ENCODE measurements at places on chromosomes 11 and 22. TPM values are rescaled to one million over a fixed set of nuclear protein-coding genes. Genes with fewer than 3 reads are reported as not detected.

The RCOR2 gene
- total RNA-seq: 0.19 TPM

The ZBTB16 gene
- total RNA-seq: 30.0 TPM

The NXPE2 gene
- not detected for total RNA-seq

The CEP126 gene
- 0.38 TPM for total RNA-seq

The PDGFD gene
- 11.0 TPM for total RNA-seq

The NEFH gene
- total RNA-seq: 0.65 TPM

The PEX16 gene
- 30.9 TPM for total RNA-seq

The TIGD3 gene
- total RNA-seq: 0.13 TPM

The FAM181B gene
- not detected for total RNA-seq

The PHLDA2 gene
- 2.8 TPM for total RNA-seq

The DYNC2H1 gene
- 4.6 TPM for total RNA-seq

The UPB1 gene
- total RNA-seq: not detected

The IGLL1 gene
- total RNA-seq: not detected

The MS4A5 gene
- total RNA-seq: not detected

The GGTLC2 gene
- total RNA-seq: not detected

The ART5 gene
- total RNA-seq: not detected

The PKDREJ gene
- under 0.01 TPM for total RNA-seq

The MS4A4E gene
- not detected for total RNA-seq

The OR6A2 gene
- 0.16 TPM for total RNA-seq

The RIMBP3C gene
- total RNA-seq: not detected

The DGAT2 gene
- 0.65 TPM for total RNA-seq

The THRSP gene
- total RNA-seq: not detected

The TSSC4 gene
- total RNA-seq: 55.9 TPM

The MRGPRX2 gene
- total RNA-seq: not detected

The ARHGAP20 gene
- 0.16 TPM for total RNA-seq

The SERPIND1 gene
- under 0.01 TPM for total RNA-seq

The PGA4 gene
- not detected for total RNA-seq

The NFAM1 gene
- total RNA-seq: not detected

The C11orf21 gene
- total RNA-seq: not detected

The SSH3 gene
- 14.1 TPM for total RNA-seq

The BIK gene
- 2.0 TPM for total RNA-seq

The CECR2 gene
- total RNA-seq: under 0.01 TPM

The SLC25A18 gene
- total RNA-seq: not detected

The AQP11 gene
- 0.31 TPM for total RNA-seq

The ZNF280B gene
- total RNA-seq: 0.88 TPM

The CAPN5 gene
- 1.5 TPM for total RNA-seq

The KRTAP5-9 gene
- total RNA-seq: not detected

The RBMXL2 gene
- total RNA-seq: not detected

The TMPRSS6 gene
- not detected for total RNA-seq

The SCARF2 gene
- total RNA-seq: 4.4 TPM

The POU2AF3 gene
- not detected for total RNA-seq

The SMC1B gene
- total RNA-seq: under 0.01 TPM

The NEAT1 gene
- 59.3 TPM for total RNA-seq

The FERMT3 gene
- total RNA-seq: 2.8 TPM

The MAPK1 gene
- 32.1 TPM for total RNA-seq

The C11orf42 gene
- total RNA-seq: not detected

The FZD4 gene
- total RNA-seq: 139 TPM

The MMP13 gene
- total RNA-seq: not detected

The LRRC56 gene
- 1.2 TPM for total RNA-seq

The PATE3 gene
- total RNA-seq: not detected

The KRTAP5-7 gene
- total RNA-seq: 0.16 TPM

The CDC42BPG gene
- total RNA-seq: 0.16 TPM

The C11orf91 gene
- not detected for total RNA-seq

The INS gene
- not detected for total RNA-seq

The PLEKHA7 gene
- total RNA-seq: 9.8 TPM

The EFCAB6 gene
- 0.50 TPM for total RNA-seq

The TMEM121B gene
- total RNA-seq: under 0.01 TPM

The RNF121 gene
- total RNA-seq: 42.8 TPM

The SLC22A24 gene
- total RNA-seq: not detected
